ENCODE measurements at places on chromosomes 16 and 17.

DNA sequence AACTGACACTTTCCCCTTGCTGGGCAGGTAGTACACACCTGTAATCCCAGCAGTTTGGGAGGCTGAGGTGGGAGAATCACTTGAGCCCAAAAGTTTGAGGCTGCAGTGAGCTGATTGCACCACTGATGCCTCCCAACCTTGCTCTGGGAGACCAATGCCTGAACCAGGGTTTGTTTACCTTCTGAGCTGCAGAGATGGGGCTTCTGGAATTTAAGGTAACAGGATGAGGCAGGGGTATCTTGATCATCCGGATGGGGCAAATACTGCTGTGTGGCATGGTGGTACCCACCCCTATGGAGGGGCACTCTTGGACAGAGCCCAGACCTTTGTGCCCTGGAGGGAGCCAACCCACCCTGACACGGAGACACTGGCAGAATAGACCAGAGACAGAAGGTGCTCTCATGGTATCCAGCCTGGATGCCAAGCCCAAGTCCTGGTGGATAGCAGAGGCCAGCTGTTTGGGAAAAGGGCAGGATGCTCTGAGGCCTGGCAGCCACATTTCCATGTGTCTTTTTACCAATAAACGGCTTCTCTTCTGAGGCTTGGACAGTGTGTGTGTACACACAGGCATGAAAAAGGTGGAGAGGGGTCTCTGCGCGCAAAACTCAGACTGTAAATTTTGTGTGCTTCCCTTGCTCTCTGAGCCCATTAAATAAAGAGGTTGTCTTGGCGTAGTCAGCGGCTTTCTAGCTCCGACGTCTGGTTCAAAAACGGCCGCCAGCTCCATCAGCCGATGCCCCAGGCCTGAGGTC, 4.4 kb downstream of the ZNF48 start:
- no peak for DNase-seq

- no peak for DNase-seq
Observed at GRCh38 chr16:16020291-16020690, 70.9 kb downstream of the ABCC1 start.

DNA sequence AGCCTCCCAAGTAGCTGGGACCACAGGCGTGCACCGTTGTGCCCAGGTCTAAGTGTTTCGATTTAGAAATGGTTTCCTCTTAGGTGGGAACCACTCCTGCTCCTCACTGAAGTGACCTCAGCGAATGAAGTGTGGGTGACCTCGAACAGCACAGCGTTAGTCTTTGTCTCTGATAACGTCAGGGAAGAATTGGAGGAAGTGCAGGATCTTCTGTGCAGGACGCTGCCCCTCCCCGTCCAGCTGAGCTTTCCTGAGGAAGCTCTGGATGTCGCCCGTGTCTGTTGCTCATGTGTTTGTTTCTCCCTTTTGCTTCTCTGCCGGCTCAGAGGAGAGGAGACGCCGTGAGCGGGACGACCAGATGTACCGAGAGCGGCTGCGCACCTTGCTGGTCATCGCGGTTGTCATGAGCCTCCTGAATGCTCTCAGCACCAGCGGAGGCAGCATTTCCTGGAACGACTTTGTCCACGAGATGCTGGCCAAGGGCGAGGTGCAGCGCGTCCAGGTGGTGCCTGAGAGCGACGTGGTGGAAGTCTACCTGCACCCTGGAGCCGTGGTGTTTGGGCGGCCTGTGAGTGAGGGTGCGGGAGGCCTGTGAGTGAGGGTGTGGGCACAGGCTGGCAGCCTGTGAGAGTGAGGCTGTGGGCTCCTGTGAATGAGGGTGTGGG, 15.6 kb downstream of the SPG7 start:
- DNase-seq, result no peak

DNA sequence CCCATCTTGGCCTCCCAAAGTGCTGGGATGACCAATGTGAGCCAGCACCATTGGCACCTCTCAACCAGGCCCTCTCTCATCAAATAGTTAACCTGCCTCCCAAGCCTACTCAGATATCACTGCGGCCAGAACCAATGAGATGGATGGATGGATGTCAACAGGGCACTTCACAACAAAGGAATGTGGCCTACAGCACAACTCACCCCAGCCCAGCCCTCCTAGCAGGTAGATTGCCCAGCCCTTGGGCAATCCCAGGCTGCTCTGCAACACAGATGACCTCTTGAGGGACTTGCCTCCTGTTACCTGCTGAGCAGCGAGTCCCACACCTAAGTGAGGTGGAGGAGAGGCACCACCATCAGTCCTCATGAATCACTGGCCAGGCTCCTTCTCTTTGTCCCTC, 22.6 kb upstream of the KIFC3 start:
- DNase-seq, result no peak

DNA sequence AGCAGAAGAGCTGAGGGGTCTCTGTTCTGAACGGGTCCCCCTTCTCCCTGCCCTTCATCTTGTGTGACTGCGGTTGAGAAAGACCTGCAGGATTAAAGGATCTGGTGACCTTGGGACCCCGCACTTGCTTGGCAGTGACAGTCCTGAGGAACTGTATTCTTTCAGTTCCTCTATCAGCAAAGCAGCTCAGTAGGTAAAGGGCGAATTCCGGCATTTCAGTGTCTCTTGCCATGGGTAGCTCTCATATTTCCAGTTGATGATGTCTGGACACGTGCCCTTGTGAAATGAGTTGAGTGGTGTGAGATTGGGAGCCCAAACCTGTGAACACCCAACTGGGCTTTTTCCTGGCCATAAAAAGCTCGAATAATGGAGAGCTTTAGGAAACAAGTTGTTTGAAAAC, 135.7 kb downstream of the PRKCA start:
- DNase-seq, result no peak

GRCh38 chr17:62073993-62074392, 8.9 kb upstream of the MED13 start:
- DNase-seq, result no peak

- no peak for DNase-seq
Observed at GRCh38 chr16:70805787-70806186, 4.8 kb upstream of the VAC14 start.

DNA sequence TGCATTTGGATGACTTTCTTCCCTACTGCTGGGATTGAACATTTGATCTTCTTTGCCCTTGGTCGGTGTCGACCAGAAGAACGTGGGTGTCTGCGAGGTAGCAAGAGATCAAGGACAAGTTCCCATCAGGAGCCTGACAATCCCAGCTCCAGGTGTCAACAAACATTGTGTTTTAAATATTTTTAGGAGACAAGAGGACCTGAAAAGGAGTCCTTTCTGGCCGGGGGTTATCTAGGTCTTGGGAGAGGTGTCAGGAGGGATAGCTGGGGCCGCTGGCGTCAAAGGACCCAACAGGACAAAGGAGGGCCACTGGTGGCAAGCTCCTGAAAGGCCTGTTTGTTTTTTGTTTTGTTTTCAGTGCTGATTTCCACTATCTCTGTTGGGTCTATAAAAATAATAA, 308.4 kb upstream of the ERCC4 start:
- DNase-seq, result no peak

DNA sequence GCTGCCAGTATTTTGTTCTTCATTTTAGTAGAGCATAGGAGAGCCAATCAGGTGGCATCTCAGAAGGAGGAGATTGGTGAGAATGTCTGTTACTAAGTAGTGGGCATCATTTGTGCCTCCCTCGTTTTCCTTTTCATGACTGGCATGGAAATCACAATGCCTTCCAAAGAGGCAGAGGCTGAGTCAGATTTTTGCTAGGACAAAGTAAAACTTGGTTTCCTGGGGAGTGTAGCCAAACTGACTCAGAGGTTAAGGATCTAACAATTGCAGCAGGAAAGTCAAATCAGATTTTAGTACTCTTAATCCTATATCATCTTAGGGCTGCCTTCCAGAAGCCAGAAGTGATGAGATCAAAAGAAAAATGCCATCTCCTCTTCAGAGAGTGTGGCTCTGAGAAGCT, 138.7 kb downstream of the ANKFN1 start:
- DNase-seq, result no peak

- DNase-seq, result no peak
Observed at GRCh38 chr17:40707745-40708144, 4.2 kb upstream of the KRT24 start.

- no peak for DNase-seq
Observed at GRCh38 chr17:29214215-29215146, 32.2 kb upstream of the CRYBA1 start.

GRCh38 chr17:28076144-28076543, 33.7 kb downstream of the NLK start:
- DNase-seq, result no peak

DNA sequence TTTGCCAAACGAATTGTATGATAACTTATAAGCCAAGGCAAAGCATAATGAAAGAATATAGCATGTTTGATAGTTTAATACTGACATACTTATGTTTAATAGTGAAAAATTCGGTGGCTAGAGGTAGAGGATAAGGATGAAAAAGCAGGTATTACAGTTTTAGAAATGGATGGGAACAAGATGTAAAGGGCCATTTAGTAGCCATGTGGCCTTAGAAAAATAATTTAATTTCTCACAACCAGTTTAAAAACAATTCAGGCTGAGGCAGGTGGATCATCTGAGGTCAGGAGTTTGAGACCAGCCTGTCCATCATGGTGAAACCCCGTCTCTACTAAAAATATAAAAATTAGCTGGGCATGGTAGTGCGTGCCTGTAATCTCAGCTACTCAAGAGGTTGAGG, 119.5 kb upstream of the NACA2 start:
- no peak for DNase-seq

Measured in SHP77 treated with DMSO at 0.1 percent for 48 hours (cell line).